ENCODE measurements at places on chromosomes 12 and 14.

- DNase-seq, result no peak
Observed at GRCh38 chr12:19759227-19759626, 319.9 kb downstream of the AEBP2 start.

GRCh38 chr14:101456246-101457175 is 104.8 kb upstream of the DIO3 start:
- no peak for DNase-seq

GRCh38 chr12:116673681-116674111 is 64.2 kb downstream of the SPRING1 start:
- no peak for DNase-seq

- DNase-seq, result no peak
Observed at GRCh38 chr14:73245480-73246325, 8.4 kb downstream of the PAPLN start.

DNA sequence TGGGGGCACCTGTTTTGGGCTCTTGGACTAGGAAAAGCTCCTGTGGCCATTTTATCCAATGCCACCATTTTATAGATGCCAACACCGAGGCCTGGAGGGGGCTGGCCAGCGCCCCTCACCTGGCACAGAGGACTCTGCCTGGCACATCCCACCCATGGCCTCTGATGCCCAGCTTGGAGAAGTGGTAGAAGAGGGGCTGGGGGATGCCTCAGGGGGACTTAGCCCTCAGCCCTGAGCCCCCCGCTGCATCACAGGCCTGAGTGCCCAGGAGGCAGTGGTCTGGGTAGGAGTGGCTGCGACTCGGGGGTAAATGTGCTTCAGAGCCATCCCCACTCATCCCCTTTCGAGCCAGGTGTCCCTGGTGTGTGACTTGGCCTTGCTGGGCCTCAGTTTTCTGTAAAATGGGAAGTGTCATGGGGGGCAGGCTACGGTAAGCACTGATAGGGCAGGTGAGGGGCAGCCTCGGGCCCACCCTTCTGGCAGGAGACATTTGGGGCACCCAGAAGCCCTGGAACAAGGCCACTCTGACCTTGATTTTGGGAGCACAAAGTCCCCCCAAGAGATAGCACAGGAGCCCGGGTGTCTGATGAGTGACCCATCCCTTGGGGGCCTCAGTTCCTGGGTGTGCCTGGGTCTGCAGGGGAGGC is 22.5 kb downstream of the SH2B3 start:
- no peak for DNase-seq

- DNase-seq, result no peak
Observed at GRCh38 chr14:96418075-96418474, 26.1 kb downstream of the AK7 start.

GRCh38 chr12:78229591-78230101 is 399.0 kb downstream of the NAV3 start:
- DNase-seq, result no peak

GRCh38 chr12:103930787-103931735 is 851 bp downstream of the HSP90B1 start:
- DNase-seq, result peak; percentile 13

DNA sequence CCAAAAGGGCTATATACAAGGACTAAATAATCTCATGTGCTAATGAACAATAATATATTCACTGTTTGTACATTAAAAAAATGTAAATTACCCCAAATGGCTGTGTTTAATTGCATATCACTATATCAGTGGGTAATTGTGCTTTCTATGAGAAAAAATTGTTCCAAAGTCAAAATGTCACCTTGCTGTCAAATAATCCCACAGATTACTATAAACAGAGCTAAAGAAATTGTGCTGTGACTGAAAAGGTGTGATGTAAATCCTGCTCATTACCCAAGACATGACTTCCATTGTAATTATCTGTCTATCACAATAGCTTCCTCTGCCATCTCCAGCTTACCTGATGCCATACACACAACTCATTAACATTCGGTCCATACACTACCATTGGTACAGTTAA is 70.3 kb downstream of the ATP23 start:
- DNase-seq, result no peak

DNA sequence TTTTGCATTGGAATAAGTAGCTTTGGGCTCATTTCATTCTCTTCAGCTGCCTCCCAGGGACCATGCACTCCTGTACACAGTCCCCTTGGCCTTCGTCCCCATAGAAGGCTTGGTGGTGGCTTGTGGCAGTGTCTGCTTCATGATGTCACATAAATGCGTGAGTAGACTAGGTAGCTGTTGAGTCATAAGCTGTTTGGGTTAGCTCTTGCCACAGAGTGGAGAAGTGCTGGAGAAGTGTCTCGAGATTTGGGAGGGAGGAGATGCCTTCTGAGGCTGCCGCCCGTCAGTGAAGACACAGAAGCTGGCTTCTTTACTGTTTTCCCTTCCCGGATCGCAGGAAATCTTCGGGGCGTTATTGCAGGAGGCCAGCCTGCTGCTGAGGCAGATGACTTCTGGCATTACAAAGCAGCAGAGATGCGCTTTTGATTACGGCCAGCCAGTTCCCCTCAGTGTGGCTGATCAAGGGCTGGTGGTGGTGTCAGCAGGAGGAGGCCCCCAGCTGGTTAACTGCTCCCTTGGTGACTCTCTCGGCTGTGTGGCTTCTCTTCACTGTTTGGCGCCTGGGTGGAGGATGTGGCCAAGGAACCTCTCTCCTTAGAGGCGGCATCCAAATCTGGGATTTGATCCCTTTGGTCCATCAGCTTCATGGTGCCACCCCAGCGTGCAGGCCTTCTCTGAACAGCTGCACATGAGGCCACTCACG is 67.6 kb downstream of the AACS start:
- no peak for DNase-seq

- no peak for DNase-seq
Observed at GRCh38 chr14:39025250-39025809, 77.7 kb downstream of the SEC23A start.

DNA sequence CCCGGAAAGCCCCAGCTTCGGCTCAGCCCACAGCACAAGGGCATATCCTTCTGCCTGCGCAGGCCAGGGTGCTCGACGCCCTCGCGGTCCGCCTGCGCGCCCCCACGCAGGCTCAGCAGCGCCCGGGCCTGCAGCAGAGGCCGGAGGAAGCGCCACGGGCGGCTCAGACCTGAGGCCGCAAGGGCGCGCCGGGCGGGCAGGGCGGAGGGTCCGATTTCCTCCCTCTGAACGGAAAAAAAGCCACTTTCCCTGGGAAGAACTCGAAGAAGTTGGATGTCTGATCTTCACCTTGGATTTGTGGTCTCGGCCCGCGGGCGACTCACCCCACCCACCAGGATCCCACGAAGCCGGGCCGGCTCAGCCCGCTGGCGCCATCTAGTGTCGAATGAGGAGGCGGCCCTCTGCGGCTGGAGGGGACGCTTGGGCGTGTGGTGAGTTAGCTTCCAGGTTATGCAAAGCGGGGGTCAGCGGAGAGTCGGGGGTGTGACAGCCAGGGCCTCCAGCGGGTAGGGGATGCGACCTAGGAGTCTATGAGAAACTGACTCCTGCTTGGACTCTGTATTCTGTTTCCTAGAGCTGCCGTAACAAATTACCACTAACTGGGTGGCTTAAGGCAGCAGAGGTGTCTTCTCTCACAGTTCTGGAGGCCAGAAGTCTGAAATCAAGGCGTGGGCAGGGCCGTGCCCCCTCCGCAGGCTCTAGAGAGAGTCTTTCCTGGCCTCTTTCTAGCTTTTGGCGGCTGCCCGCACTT is 40.0 kb upstream of the SRSF5 start:
- DNase-seq, result no peak

GRCh38 chr12:10097521-10097920 is 1.3 kb downstream of the CLEC1A start:
- DNase-seq, result no peak

DNA sequence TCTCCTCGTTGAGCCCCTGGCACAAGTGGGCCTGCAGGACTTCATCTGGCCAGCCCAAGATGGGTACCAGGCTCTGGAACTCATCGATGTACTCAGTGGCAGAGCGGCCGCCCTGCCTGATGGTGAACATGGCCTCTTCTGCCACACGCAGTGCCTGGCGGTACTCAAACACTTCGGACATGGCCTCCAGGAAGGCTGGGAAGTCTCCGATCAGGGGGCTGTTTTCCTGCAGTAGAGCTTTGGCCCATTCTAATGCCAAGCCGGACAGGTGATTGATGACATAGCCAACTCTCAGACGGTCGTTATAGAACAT is 19.8 kb downstream of the RTL1 start:
- DNase-seq, result no peak

- no peak for DNase-seq
Observed at GRCh38 chr12:124856132-124856841, 7.4 kb downstream of the SCARB1 start.

DNA sequence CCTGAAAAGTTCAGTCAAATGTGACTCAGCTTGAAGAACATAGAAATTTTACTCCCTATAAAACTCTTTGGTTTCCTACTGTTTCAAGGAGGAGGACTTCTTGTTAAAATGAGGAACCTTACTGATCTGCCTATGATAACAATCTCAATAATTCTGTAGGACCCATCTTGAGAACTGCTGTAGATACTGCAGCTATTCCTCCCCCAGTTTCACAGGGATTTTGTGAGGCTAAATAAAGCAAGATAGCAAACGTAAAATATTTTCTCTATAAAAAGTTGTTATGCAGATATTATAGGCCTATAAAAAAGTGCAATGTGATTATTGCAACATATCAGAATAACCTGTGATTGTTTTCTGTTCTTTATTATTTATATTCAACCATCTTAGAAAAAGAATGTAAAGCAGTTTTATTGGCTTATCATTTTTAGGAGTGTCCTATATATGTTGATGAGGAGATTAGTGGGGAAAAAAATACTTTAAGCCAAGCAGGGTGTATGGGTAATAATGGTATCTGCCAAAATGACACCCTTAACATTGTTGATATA is 12.1 kb downstream of the CLEC14A start:
- DNase-seq, result no peak

GRCh38 chr12:79407671-79408622 is 282.8 kb downstream of the PAWR start:
- no peak for DNase-seq

DNA sequence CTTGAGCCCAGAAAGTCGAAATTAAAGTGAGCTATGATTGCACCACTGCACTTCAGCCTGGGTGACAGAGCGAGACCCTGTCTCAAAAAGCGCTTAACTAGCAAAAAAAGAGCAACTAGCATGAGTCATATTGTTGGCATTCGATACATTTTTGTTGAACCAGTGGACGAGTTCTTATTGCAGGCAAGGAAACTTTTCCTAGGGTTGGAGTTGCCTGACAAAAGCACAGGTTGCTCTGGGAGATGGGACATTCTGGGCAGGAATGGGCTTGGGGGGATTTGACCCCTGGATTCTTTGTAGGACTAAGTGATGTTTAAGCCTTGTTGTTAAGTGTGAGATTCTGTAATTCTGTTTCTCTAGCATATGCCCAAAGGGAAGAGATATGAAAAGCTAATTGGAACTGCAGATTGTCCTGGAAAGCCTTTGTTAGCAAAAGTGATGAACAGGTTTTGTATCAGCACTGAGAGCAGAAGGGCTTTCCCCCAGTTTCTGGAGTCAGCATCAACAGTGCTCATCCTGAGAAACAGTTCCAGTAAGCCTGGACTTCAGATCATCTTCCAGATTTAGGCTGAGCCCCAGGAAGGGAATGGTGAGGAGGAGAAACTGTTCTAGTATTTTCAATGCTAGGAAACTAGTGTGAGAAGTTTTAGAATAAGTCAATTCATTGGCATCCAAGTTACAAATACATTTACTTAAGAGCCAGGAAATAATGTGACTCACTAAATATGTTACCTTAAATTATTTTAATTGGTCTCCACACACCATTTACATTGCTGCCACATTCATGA is 123.1 kb downstream of the SRGAP1 start:
- DNase-seq, result no peak

- no peak for DNase-seq
Observed at GRCh38 chr12:103813949-103814348, 27.1 kb downstream of the NT5DC3 start.

DNA sequence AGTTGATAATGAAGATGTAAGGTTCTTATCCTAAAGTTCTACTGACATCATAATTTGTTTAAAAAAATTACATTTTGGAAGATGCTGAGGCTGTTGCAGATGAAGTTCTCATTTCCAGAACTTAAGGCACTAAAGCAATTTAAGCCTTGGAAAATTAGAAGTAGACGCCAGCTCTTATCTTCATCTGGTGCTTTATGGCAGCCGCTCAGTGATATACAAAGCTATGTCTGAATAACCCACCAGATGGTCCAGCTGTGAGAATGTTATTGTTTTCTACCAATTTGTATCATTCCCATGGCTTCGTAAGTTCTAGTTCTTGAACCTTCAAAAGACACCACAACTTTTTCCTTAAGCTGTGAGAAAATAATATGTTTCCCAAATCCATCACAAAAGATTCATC is 212.1 kb upstream of the ARID2 start:
- DNase-seq, result no peak

GRCh38 chr14:24576182-24576581 is at the start of gene CTSG:
TSS of gene CTSG (minus strand) at chr14:24576250. CDS start at chr14:24576223, 27 bp downstream.
- no peak for DNase-seq

- DNase-seq, result no peak
Observed at GRCh38 chr12:91952916-91953315, 192.7 kb downstream of the BTG1 start.

DNA sequence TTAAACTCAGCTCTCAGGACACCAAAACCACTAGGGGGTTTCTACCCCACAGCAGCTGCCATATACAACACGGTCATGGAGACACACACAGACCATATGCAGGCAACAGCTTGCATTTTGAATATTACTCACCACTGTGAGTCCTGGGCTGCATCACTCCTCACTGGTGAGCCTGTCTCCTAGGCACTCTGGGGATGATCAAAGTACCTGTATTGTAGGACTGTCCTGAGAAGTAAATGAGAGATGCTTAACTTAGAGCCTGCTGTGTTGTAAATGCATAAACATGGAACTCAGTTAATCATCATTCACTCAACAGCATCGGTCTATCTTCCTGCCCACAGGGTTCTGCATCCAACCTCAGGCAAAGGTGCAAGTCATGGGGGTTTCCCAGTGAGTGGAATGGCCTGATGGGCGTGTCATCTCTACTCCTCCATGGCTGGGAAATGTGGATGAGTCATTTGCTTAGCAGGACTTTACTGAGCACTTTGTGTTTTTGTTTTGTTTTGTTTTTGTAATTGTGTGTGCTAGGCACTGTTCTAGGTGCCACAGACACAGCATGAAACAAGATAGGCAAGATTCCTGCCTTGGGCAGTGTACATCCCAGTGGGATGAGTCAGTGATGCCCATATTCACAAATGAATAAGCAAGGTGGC is 1141.2 kb upstream of the TMEM132C start:
- DNase-seq, result no peak

DNA sequence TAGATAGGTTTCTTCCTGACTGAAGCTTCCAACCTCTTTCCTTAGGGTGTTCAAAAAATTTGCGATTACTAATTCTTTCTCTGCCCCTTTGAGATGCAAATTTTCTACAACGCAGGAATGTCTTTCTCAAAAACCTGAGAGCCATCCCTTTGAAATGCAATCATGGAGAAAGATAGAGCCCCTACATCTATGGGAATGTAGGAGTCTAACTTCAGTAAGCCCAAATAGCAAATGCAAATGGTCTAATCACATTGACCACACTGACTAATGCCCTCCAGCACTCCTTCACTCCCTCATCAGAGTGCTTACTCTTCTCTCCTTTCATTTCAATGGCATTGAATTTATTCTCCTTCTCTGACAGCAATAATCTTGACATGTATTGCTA is 107.1 kb downstream of the SLC6A15 start:
- DNase-seq, result no peak

GRCh38 chr12:124607681-124608425 is 40.4 kb upstream of the NCOR2 start:
- DNase-seq, result no peak
